Stimulated activated CD4-positive, alpha-beta T cell treated with anti-CD3 and anti-CD28 coated beads, Interleukin-4, amount 100 ng/mL, for 1 hour (primary cell): ENCODE measurements at places on chromosomes 16 and 17.

GRCh38 chr17:4357030-4357628 is 9.3 kb downstream of the UBE2G1 start:
- DNase-seq, result no peak

- no peak for DNase-seq
These were observed 115.9 kb downstream of the ZFHX3 start for GRCh38 chr16:72932050-72932449.

- no peak for DNase-seq
These were observed 81.8 kb upstream of the TOB1 start for GRCh38 chr17:50947782-50948543.

- no peak for DNase-seq
These were observed 103.1 kb upstream of the NACA2 start for GRCh38 chr17:61694095-61694494.

DNA sequence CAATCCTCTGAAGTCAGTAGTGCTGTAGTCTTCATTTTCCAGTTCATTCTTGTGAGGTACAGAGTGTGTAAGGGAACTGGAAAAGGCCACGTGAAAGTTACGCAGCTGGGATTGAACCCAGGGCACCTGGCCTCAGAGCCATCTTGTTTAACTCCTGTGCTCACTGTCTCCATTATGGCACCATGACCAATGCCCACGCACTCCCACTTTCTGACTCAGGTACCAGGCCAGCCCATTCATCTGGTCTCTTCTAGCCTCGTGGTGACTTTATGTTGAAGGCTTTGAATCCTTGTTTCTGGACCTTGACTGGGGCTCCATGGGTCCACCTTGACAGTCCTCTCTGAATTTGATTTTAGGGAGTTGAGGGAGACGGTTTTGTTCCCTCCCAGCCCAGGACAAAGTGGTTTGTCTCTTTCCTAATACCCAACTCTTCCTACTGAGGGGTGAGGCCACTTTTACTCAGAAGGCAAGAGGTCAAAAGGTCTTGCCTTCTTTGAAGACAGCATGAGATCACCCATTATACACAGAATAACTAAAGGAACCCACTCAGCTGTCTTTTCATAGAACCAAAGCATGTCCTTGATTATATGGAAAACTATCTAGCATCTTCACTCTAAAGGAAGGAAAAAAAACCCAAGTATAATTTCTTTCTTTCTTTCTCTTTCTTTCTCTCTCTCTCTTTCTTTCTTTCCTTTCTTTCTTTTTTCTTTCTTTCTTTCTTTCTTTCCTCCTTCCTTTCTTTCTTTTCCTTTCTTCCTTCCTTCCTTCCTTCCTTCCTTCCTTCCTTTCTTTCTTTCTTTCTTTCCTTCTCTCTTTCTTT is 50.0 kb downstream of the OTOA start:
- no peak for DNase-seq

- no peak for DNase-seq
These were observed 149.6 kb downstream of the PITPNC1 start for GRCh38 chr17:67526700-67527099.

- no peak for DNase-seq
These were observed 91.1 kb downstream of the ASIC2 start for GRCh38 chr17:33202021-33202420.

DNA sequence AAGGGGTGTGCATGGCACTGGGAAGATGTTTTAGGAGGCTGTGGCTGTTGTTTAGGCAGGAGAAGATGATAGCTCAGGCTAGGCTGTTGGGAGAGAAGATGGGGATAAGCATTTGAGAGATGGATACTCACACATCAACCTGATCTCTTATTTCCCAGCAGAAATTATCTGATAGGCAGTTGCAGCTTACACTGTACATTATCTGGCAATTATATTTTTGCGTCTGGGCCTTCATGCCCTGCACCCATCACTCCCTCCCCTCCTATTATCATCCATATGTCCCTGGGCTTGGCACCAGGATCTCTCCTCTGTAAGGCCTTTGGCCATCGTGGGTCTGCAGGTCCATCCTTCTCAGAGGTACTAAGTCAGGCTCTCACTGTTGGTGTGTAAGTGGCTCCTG is 401.0 kb upstream of the EEF2KMT start:
- DNase-seq, result no peak

DNA sequence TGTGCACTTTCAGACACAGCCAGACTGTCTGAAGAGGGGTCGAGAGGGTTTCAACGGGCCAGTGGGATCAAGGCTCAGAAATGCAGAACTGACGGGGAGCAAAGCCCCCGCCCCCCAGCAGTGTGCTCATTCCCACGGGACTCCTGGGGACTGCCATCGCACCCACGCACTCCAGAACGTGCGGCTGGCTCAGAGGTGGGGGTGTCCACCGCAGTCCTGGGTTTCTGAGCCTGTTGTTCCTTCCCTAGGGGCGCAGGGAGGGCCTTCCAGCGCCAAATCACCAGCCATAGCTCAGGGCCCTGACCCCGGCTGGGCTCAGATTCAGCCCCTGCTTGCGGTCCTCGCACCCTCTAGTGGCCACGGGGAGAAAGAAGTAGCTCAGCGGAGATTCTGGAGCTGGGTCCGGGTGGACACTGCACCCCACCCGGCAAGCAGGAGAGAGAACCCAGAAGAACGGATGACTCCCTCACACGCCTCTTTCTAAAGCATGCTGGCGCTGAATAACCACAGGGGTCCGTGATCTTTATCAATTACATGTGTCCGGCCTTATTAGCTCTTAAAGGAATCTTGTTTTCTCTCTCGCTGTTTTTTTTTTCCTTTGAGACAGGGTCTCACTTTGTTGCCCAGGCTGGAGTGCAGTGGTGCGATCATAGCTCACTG is 45.0 kb upstream of the USP7 start:
- peak; percentile 68 for DNase-seq

DNA sequence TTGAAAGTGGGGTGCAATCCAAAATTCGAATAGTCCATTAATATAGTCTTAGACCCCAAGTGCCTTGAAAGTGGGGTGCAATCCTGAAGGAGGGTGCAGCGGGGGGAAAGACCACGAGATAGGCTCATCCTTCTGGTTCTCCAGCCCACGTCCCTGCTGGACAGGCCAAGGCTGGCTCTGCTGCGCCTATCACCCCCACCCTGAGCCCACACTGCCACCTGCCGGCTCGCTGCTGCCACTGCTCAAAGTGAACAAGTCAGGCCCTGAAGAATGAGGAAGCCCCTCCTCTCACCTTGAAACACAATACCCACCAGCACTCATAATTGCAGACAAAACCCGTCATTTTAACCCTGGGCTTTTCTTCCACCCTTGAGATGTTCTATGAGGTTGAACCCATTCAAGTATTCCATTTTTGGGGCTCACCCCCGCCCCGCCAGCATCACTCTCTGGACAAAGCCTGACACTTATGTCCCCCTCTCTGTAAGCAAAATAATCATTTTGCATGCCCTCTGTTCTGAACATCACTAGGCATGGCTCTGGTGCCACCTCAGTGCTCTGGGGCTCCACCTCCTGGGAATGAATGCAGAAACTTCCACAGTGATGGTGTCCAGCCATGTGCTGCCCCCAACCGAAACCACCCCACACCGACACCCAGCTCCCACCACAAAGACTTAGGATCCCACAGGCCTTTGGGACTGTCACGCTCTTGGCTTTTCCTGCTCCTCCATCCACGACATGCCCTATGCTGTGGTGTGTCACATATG is 56.8 kb downstream of the BEAN1 start:
- DNase-seq, result peak; percentile 76

GRCh38 chr16:54140057-54140787 is 146.4 kb downstream of the IRX3 start:
- DNase-seq, result no peak

GRCh38 chr17:44541884-44542581 is 15.3 kb upstream of the FZD2 start:
- DNase-seq, result no peak

DNA sequence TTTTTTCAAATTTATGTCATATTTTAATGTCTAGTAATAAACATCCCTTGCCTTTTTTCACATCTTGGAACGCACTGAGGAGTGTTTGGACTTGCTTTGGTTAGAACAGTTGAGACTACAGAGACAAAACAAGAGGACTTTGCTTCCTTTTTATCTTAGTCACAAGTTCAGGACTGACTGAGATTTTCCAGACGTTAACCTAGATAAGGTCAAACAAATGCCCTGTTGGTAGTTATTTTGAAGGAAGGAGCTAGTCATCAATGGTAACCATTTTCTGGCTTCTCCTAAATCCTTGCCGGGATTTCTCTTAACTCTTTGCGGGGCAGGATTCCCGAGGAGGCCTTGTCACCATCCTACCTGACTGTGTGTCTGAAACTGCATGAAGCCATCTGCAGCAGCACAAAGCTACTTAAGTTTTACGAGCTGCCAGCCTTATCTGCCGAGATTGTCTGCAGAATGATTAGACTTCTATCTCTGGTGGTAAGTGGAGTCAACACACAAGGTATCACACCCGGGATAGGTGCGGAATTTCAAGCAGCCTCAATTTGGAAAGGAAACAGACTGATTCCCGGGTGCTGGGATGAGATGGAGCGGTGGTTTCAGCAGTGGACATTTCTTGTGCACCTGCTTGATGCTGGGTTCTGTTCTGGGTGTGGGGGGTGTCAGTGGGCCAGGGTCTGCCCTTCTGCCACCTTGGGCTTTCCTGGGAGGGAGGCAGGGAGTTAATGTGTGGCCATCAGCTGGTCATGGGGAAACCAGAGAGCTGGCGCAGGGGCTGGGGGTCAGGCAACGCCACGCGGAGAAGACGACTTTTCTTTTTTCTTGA is 48.3 kb downstream of the RNF213 start:
- DNase-seq, result no peak
